ENCODE measurements at places on chromosomes 16 and 17.

- no peak for DNase-seq
Observed at GRCh38 chr16:74213372-74213771, 83.2 kb upstream of the PSMD7 start.

GRCh38 chr16:79295746-79296145 is 304.8 kb downstream of the MAF start:
- no peak for DNase-seq

GRCh38 chr16:85798283-85798776 is 1.0 kb downstream of the EMC8 start:
- no peak for DNase-seq

DNA sequence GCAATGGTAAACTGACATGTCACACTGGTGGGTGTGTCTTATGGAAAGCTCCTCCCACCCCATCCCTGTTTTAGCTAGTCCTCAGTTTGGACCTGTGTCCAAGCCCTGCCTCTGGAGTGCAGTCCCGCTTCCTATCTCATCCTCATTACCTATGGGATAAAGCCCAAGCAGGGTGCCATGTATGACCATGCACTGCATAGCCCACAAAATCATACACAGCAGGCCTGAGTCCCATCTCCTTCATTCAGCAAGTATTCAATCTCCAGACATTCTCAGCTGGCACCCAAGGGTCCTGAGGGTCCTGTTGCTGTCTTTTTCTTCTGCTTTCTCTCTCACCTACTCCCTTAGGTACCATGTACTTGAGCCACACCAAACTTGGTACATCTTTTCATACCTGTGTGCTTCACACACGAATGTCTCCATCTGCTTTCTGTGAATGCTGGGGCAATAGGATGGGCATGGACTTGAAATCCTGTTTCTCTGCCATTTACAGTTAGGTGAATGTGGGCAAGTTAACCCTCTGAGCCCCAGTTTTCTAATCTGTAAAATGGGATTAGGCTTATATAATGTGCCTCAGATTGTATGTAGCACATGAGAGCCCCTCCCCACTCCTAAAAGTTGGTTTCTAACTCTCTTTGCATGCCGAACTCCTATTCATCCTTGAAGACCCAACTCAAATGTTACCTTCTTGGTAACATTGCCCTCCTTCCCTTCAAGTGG is 28.5 kb downstream of the TNS4 start:
- DNase-seq: no peak

GRCh38 chr17:82202981-82203380 is 9.7 kb downstream of the CCDC57 start:
- no peak for DNase-seq

DNA sequence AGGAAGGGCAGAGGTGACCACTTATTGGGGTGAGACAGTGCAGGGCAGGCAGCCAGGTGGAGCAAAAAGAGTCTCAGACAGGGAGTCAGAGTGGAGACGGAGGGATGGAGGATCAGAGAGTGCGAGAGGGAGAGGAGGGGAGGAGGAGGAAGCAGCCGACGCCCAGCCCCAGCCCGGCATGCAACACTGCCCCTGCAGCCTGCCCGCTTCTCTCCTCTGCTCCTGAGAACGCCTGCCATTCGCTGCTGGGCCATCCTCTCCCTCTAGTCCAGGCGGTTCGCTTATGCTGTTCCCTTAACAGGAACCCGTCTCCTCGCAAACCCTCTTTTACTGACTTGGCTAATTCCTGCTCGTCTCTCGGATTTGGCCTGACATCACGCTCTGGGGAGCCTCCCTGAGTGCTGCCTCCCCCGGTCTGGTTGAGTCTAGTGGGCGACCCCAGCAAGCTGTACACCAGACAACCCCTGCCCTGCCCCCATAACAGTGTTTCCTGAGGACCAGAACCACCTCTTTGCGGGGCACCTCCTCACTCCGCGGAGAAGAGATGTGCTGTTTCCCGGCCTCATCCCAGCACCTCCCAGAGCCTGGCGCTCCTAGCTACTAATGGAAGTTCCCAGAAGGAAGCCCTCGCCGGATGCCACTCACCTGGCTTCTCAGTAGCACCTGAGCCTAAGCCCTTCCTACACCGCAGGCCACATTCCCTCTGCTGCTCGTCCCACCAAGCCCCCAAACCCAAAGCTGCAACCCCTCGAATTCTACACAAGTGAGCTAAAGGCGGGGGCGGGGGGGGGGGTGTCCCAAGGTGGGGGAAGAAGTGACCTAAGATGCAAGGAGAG is 61.2 kb upstream of the CCL1 start:
- DNase-seq: no peak

Data from Jurkat, Clone E6-1 (cell line).